ENCODE measurements at places on chromosomes 2 and 18.

GRCh38 chr18:50071397-50071796 lies 123.5 kb downstream of the MYO5B start:
- no peak for DNase-seq

DNA sequence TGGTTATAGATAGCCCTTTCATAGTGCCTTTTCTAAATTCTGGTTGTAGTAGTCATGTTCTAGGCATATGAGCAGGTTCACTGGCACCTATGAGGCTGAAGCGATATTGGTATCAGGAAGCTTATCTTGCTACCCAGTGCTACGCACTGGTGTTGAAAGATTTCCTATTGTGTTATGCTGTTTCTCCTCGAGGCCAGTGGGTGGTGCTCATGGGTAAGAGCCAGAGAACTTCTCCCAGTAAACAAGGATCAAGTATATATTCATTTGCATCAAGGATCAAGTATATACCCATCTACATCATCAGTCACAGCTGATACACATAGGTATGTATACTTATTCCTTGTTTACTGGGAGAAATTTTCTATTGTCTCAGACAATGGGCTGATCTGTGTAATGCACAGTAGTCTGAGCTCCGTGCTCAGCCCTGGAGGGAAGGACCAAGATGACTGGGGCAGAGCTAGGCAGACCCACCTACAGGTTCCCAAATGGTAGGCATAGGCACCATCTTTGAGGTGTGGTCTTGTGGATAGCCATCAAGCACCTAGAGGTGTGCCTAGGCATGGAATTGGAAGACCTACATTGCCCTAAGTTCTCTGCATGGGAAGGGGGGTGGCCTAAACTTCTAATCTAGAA lies 101.2 kb upstream of the GALNT13 start:
- DNase-seq, result peak; percentile 2

DNA sequence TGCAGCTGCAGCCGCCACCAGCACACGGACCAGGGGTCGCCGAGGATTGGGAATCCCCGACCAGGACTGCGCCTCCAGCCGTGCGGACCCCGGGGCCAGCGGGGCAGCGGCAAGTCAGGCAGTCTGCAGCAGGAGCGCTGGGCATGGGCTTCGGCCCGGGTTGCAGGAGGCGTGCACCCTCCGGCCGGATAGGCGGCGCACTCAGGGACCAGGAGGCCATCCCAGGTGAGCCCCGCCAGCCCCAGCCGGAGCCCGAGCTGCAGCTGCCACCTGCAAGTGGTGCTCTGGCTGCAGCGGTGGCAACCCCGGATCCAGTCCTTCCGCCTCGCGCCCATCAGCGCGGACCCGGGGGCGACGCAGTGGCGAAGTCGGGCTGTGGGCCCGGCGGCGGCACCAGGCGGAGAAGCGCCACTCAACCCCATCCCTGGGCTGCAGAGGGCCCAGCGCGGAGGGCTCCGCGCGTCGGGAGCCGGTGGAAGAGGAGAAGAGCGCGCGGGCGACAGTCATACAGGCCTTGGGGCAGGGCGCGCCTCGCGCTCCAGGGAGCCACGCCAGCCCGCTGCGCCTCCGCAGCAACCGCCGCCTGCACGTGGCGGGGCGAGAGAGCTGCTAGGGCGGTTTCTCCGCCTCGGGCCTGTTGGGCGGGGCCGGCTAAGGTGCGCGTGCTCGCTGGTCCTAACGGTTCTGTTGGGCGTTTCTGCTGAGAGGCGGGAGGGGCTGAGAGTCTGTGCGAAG lies 73.8 kb downstream of the RPIA start:
- no peak for DNase-seq

- no peak for DNase-seq
Measured at GRCh38 chr2:136281281-136282114, 163.5 kb upstream of the CXCR4 start.

DNA sequence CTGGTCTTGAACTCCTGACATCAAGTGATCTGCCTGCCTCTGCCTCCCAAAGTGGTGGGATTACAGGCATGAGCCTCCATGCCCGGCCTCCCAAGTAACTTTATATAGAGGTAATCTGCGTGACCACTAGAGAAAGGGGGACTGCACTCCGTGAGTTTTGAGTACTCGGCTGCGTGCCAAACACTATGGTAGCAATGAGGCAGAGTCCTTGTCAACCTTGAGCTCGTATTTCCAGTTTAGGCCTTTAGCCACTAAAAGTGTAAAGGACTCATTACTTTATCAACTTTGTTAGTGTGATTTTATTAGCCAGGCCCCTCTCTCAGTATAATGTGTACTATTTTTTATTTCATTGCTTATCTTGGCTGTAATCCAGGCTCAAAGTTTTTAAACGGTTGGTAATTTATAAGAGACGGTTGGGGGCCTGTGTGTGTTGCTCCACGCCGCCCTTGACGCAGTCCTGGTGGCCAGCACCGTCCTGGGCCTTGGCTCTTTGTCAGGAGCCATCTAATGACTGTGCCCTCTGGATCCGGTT lies 56.2 kb downstream of the ZCCHC2 start:
- DNase-seq, result no peak

All from HCT116 (cell line).